Esophagus squamous epithelium (tissue), 5 donors: ENCODE measurements at places on chromosomes 7 and 10.

- no peak for DNase-seq
Observed at GRCh38 chr10:1400101-1401070, 336.9 kb downstream of the ADARB2 start.

DNA sequence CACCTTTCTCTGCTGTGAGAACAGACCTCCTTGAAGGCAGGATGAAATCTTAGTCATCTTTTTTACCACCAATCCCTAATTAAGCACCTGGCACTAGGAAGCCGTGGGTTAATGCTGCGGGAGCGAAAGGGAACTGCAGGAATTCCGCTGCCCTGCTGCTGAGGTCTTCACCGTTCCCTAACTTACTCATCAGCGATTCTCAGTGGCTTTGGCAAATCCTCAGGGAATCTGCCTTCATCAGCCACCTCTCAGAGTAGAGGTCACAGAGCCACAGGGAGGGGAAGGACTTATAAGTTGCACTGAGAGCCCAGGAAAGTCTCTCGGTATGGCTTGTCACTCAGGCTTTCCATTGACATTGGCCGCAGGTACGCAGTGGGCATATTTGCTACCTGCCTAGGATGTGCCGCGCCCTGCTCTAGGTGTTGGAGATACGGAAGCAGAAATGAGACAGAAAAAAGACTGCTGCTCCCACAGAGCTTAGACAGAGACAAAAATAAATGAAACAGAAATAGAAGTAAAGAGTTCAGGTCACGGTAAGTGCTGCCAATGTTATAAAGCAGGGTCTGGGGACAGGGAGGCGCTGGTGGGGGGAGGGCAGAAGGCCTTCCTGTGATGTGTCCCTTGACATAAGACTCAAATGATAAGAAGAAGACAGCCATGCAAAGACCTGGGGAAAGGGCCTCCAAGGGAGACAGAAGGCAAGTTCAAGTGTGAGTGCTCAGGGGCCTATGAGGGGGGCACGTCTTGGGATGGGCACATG, 72.6 kb upstream of the OPALIN start:
- no peak for DNase-seq

- DNase-seq: no peak
Observed at GRCh38 chr10:4851846-4852245, 25.8 kb downstream of the AKR1E2 start.

DNA sequence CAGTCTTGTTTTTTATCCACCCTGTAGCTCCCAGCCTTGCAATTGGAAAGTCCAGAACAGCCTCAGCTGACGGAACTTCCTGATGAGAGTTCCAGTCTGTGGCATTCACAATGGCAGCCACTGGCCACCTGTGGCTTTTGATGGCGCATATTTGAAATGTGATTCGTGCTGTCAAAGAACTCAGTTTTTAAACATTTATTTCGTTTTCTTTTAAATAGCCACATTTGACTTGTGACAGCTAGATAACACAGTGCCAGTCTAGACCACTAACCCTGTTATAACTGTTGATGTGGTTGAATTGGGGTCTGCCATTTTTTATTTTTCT, 97.3 kb downstream of the INPP5A start:
- no peak for DNase-seq

- DNase-seq: no peak
Observed at GRCh38 chr7:97499204-97499603, 232.7 kb upstream of the TAC1 start.
